SK-N-DZ (cell line): ENCODE measurements at places on chromosomes 1 and 21.

DNA sequence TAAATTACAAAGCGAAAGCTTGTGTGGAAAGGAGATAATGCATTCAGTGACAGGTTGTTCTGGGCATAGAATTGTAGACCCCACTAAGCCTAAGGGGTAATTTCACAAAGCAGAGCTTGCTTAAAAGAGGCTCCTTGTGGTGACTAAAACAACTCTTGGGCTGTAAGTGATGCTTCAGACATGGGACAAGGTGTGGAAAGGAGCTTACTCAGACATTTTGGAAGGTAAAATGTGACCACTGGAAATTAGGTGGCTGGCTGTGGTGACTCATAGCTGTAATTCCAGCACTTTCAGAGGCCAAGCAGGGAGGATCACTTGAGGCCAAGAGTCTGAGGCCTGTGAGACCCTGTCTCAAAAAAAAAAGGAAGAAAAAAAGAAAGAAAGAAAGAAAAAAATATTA, 51.1 kb upstream of the LRRC8C start:
- no peak for DNase-seq

- DNase-seq: no peak
Measured at GRCh38 chr1:180027949-180028445, 73.4 kb downstream of the CEP350 start.

- DNase-seq: no peak
Measured at GRCh38 chr1:22325531-22326371, 125.9 kb upstream of the ZBTB40 start.

GRCh38 chr1:67991546-67991945, 58.9 kb downstream of the DIRAS3 start:
- DNase-seq: no peak

GRCh38 chr1:108096089-108096488, 104.1 kb downstream of the SLC25A24 start:
- peak; percentile 10 for DNase-seq

- DNase-seq: peak; percentile 1
Measured at GRCh38 chr1:34013958-34014737, 150.3 kb downstream of the HMGB4 start.

DNA sequence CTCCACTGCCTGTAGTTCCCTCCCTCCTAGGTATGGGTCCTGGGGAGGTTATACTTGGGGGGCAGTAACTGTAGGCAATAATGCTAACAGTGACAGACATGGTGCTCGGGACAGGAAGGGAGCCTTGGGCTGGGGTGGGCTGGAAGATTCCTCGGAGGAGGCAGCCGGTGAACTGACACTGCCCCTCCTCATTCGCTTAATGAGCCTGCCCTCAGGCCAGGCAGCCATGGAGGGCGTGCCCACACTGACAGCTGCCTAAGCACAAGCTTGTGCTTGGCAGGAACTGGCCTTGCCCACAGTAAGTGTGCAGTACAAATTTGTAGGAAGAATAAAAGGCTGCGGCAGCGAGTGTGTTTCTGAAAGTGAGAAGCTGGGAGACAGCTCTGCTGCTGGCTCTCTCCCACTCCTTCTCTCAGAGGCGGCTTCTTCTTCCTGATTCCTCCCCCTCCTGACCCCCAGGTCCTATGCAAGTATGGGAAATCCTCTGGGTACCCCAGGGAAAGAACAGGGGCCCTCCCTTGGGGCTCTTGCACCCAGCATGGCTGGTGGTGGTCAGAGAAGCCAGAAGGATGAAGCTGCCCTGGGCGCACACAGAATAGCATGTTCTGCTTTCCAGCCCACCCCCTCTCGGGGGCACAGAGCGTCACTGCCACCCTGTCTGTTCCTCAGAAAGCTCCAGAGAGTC, 23.6 kb downstream of the OPTC start:
- no peak for DNase-seq

GRCh38 chr1:116133696-116134475, 22.7 kb downstream of the MAB21L3 start:
- no peak for DNase-seq

GRCh38 chr1:62800825-62801306, 16.9 kb downstream of the ATG4C start:
- DNase-seq: no peak

GRCh38 chr1:11595285-11595684, 58.9 kb downstream of the FBXO2 start:
- DNase-seq: no peak

DNA sequence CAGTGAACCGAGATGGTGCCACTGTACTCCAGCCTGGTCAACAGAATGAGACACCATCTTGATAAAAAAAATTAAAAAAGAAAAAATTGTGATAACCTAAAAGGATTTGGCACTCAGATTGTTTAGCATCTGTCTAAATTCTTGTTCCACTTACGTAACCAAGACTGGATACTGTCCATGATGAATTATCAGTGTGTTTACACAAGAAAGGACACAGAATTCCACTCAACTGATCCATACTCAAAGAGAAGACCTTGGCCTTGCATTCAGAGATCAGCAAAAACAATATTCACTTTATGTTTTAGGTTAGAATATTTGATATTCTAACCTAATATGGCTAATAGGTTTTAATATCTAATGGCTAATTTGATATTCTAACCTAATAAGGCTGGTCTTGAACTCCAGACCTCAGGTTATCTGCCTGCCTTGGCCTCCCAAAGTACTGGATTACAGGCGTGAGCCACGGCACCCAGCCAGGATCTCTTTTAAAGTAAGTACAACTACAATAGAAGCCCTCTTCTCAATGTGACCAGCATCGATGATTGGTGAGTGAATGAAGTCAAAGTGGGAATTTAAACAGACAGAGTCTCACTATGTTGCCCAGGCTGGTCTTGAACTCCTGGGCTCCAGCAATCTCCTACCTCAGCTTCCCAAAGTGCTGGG, 43.1 kb upstream of the COX20 start:
- DNase-seq: no peak

GRCh38 chr21:37149411-37149810, 76.4 kb downstream of the TTC3 start:
- DNase-seq: no peak

DNA sequence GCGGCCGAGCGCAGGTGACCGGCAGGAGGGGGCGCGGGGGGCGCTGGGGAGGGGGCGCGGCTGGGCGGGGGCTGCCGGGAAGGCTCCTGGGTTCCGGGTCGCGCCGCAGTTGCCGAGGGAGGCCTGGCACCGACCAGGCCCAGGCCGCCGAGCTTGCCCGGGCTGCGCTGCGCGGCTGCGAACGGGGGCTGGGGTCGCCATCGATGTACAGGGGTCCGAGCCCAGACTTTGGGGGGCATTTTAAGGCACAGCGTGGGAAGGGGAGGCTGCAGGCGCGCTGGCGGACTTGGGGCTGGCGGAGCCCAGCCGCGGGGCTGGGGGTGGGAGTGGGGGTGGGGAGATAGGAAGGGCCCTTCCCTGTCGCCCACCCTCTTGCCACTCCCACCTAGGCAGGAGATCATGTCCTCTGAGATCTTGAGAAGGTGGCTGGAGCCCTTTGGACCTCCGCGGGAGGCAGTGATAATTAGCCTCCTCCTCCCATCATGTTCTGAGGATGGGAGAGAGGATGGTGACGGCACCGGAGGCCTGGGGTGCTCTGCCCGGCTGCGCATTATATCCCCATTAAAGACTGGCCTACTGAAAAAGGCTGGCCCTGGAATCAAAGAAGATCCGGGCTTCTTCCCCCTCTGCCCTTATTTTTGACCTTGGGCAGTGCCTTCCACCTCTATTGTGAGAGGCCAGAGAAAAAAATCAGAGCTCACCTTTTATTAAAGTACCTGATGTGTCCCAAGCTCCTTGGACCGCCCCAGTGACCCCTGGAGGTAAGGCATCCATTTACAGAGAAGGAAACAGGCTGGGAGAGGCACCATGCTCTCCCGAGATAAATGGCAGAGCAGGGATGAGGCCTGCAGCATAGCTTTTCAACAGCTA, 497 bp downstream of the FBXO44 start:
- DNase-seq: no peak

DNA sequence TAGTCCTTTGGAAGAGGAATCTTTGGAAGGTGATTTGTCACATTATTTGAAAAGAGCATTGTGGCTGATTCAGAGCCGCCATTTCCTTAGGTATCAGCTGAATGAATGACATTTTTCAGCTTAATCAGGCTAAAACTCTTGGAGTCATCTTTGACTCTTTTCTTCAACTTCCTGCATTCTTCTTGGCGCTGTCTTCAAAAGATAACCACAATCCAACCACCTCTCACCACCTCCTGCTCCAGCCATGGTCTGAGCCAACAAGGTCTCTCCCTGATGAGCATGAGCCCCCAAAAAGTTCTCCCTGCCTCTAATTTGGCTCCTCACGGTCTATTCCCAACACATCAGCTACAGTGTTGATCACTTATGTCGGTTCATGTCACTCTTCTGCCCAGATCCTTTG, 297.6 kb upstream of the RUNX1 start:
- no peak for DNase-seq

- no peak for DNase-seq
Measured at GRCh38 chr1:50796272-50796671, 163.8 kb downstream of the FAF1 start.

DNA sequence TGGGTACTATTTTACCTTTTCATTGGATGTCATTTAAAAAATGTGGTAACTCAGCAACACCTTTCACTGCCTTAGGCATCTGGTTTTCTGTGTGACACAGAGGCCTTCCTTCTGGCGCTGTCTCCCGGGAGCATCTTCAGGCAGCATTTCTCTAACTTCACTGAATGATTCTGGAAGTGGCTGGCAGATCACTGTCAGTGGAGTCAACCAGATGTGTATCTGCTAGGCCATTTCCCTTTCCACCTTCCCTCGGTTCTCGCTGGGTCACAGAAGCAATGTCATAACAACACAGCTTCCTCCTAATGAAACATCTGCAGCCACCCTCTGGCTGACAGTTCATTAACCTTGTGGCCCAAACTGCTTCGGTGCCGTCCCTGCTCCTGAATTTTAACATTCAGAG, 137.8 kb downstream of the KIF26B start:
- peak; percentile 30 for DNase-seq

DNA sequence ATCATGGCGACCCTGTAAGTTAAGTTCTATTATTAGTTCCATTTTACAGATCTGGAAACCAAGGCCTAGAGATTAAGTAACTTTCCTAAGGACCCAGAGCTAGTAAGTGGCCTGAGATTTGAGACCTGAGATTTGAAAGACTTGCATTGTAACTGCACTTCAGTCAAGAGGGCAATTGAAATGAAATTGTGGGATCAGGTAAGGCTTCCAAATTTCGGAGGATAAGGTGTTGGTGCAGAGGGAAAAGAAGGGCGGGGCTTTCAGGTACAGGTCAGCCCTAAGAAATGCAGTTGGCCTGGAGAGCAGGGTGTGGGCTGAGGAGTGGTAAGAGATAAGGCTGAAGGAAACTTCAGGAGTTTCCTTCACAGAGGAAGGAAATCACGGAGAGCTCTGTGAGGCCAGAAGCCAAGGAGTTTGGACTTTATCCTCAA, 51.1 kb downstream of the SLC16A1 start:
- DNase-seq: no peak

DNA sequence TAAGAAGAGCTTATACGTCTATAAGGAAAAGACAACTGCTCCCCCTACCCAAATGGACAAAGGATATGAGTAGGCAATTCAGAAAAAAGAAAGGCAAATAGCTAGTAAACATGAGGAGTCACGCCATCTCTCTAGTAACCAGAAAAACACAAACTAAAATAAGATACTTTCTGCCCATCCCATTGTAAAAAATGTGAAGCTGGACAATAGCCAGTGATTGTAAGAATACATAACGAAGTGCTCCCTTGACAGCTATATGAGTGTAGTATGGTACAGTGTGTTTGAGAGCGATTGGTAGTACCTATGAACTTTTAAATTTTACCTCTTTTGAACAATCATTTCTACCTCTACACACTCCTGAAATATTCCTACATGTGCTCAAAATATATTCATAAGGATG, 7.5 kb upstream of the GJA8 start:
- no peak for DNase-seq

GRCh38 chr1:244727871-244728474, 75.0 kb downstream of the DESI2 start:
- DNase-seq: no peak

GRCh38 chr1:150808846-150809245, 786 bp upstream of the CTSK start:
- no peak for DNase-seq

DNA sequence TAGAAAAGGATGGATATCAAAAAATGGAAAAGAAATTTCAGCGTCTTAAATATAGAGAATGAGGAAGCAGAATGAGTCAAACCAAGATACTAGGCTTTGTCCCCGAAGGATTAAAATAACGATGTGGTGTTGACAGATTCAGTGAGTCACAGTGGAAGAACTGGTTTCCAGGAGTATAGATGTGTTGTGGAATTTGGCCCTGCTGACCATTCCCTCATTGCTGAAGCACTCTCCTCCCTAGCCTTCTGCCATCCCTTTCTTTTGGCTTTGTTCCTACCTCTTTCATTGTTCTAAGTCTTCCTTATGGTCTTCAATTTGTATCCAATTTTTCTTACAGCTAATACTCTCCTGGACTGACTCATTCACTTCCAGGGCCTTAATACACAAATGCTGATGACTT, 23.1 kb upstream of the USP25 start:
- no peak for DNase-seq

DNA sequence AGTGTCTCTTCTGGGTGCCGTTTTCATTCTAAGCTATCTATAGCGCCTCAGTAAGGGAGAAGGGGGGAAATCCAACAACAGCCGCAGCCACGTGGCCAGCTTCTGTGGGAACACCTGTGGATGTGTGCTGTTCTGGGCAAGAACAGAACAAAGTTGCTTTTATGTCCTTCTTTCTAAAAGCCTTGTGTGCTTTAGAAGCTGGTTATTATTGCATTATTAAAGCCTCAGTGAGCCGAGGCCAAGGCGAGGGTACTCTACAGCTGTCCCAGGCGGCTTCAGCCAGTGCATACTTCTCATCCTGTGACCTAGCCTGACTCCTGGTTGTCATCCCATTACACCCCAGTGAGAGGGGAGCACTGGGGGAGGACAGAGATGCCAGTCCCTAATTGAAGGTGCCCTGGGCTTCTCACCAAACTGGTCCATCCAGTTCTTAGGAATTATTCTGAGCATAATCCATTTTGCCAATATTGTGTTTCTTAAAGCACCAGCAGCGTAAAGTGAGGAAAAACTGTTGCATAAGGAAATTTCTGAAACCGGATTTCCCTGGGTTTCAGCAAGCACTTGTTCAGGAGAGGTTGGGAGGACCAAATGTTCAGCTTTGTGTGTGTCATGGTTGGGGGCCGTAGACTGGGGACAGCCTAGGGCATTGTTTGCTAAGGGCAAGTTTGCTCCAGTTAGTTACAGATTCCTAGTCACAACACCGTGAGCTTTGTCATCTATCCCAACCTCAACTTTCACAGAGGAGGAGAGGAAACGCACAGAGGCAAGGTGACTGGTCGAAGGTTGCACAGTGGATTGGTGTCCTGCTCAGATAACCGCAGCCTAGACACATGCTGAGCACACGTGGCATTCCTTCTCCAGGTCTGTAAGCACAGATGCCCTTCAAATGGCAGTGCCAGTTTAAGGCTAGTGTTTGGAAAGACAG, 61.0 kb upstream of the ATP1A1 start:
- DNase-seq: no peak

GRCh38 chr1:45876000-45876617, 72.7 kb downstream of the MAST2 start:
- no peak for DNase-seq
